ENCODE measurements at places on chromosomes 1 and 21.

DNA sequence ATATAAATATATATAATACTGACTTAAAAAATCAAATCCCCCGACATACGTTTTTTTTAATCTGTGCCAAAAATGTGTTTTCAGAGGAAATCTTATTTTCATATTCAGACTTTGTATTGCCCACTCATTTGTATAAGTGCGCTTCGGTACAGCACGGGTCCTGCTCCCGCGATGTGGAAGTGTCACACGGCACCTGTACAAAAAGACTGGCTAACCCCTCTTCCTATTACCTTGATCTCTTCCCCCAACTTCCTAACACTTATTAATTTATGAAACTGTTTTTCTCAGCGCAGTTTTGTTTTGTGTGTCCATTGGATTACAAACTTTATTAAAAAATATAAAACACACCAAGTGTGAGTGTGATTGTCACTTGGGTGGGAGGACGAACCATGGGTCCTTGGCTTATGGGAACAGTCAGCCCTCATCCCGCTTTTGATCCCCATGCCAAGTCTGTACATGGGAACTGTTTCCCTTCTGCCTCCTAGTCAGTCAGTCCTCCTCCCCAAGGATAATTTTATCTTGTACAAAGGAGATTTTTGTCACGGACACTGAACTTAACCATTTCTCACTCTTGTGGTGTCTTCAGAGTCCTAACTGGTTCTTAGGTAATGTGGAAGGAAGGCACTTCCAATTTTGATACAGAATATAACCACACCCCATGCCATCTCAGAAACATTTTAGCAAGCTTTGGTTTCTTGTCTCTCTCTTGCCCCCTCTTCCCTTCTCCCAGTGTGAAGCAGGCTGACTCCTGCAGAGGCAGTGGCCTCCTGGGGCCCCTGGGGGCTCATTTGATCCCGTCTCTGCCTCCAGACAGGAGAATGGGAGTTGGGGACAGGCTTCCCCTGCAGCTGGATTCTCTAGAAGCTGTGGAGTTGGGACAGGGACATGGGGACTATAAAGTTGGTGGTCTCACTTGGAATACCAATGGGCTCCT, 35.5 kb downstream of the ZBTB17 start:
- no peak for DNase-seq

DNA sequence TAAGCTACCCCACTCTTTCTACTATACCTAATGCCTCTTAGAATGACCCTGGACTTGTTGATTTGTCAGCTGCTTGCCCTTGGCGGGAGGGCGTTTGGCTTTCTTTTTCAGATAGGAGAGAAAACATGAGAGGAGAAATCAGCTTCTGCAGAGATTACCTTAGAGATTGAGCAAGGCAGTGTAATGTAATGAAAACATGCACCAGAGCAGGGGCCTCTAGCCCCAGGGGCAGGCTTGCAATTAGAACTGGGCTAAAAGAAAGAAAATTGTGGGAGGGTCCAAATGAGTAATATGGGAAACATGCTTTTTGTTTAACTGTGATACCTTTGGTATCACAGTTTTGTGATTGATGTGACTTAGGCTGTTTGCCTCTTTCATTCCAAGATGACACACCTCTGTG, 89.7 kb downstream of the PBX1 start:
- DNase-seq: no peak

DNA sequence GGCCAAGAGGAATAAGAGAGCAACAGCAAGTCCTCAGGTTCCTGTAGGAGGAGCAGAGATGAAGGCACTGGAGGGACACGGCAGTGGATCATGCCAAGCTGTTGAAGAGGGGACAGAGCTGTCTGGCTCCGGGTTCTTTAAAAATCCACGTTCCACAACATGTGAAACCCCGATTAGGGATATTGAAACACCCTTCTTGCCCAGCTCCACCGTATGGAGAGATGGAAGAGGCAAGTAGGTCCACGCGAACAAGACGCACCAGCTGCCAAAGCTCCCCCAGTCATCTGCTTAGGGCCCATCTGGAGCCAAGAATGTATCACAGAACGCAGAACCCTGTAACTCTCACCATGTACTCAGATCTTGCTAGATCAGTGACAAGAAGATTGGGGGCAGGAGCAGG, 3.9 kb downstream of the C1orf198 start:
- DNase-seq: no peak

- DNase-seq: no peak
These were observed 64.2 kb downstream of the ETS2 start for GRCh38 chr21:38869946-38870345.

DNA sequence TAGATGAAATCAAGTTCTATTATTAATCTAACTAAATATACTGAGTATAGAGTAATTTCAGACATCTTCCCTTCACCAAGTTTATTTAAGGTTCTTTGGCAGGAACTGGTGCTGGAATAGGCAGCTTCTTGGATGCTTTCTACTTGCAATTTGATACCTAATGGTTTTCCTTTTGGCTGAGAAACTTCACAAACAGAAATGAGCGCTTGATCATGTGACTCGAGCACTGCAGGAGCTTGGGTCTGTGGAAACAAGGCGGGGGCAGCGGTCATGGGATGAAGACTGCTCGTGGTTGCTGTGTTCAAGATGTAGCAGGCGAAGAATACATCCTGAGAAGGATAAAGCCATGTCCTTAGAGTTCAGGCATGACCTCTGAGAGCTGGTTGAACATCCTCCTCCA, 136.8 kb downstream of the PTPRC start:
- DNase-seq: peak; percentile 73

- no peak for DNase-seq
These were observed 19.1 kb downstream of the NME7 start for GRCh38 chr1:169348383-169349036.

- DNase-seq: no peak
These were observed 86.4 kb downstream of the TMEM53 start for GRCh38 chr1:44587796-44588460.

DNA sequence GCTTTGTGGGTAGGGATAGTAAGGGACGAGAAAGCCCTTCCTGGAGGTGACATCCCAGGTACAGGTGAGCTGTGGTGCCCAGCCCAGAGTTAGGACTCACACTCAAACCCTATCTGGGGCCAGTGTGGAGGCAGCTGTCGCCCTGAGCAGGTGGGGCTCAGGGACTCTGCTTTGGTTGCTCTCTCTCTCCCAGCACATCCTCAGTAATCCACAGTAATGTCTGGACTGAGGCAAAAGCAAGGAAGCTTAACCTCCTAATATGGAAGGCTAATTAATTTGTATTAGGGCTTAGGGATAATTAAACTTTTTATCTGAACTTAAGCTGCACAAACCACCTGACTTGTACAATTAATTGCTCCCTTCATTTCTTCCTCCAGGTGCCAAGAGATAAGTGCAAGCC, 38.2 kb downstream of the DDX20 start:
- DNase-seq: no peak

DNA sequence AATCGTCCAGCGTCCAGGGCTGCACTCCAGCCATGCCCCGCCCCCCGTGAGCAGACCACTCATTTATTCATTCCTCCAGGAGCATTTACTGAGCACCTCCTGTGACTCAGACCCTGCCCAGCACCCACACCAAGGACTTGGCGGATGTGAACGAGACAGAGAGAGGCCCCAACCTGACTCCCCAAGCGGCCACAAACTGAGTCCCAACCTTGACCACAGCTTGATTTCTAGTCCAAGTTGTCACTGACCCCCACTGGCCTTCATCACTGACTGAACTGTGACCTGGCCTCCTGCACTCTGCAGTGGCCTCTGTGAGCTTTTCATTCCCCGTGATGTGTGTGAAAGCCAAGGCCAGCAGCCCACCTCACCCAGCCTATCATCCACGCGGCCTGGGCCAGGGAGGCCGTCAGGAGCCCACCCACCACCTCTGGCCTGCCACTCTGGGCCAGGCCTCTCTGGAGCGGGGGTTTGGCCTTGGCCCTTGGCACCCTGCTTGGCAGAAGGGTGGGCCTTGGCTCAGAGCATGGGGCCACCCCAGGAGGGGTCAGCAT, 19.3 kb upstream of the RUNX3 start:
- DNase-seq: no peak

- peak; percentile 79 for DNase-seq
These were observed 93.6 kb upstream of the GREM2 start for GRCh38 chr1:240705579-240705978.

GRCh38 chr1:39378377-39378776, 113.1 kb upstream of the BMP8A start:
- DNase-seq: no peak
